Left kidney (tissue), 8 donors: ENCODE measurements at places on chromosomes 3 and 15. TPM values are rescaled to one million over a fixed set of nuclear protein-coding genes. Genes with fewer than 3 reads are reported as not detected.

DNA sequence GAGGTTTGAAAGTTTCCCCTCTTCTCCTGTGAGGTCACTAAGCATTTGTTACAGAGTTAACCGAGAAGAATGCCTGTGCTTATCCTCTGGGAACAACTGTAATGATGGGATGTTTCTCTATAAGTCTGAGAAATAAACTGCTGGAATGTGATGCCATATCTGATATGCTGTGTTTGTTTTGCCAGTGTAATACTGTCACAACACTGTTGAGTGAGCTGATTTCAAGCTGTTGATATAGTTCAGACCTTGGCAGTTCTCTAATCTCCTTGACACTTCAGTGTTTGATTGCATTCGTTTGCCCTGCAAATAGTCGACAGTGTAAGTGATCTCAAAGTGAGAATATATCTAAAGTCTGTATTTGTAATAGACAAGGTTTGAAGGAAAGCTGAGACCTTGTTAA, 73.3 kb downstream of the PTPRG start:
- no peak for DNase-seq

DNA sequence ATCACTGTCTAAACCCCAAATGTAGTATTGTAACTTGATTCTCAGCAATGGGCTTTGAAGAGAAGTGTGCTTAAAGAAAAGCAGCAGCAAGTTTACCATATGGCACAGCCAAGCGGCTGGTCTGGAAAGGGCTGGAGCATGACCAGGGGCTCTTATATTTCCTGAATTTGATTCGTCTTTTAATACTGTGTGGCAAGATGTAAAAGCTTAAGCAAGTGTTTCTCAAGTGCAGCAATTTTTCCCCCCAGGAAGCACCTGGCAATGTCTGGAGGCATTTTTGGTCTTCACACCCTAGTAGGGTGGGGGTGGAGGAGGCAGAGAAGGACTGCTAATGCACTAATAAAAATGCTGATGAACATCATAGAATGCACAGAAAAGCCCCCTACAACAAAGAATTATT, 397.9 kb downstream of the NTRK3 start:
- DNase-seq: no peak

DNA sequence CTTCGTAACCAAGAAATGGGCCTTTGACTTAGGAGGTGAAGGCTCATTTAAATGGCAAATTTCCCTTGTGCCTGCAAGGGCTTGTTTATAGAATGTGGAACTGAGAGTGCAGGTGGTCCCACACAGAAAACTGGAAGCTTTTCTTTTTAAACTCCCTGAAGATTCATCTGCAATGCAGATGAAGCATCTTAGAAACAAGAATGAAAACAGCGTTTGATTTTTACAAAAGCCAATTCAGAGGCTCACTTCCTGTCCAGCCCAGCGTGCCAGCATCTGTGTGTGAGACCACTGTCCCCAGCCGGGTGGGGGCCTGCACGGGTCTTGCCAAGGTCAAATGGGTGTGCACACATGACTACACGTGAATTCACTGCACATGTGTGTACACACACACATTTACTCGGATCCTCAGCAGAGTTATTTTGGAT, 94.7 kb downstream of the LINGO1 start:
- DNase-seq: no peak

- DNase-seq: no peak
Observed at GRCh38 chr3:169562988-169563774, 100.3 kb downstream of the MECOM start.

LXN gene
- 32.5 TPM for polyA plus RNA-seq
